ENCODE measurements at places on chromosomes 1 and 21.

- DNase-seq, result no peak
Measured at GRCh38 chr1:5725855-5726585, 266.2 kb downstream of the NPHP4 start.

DNA sequence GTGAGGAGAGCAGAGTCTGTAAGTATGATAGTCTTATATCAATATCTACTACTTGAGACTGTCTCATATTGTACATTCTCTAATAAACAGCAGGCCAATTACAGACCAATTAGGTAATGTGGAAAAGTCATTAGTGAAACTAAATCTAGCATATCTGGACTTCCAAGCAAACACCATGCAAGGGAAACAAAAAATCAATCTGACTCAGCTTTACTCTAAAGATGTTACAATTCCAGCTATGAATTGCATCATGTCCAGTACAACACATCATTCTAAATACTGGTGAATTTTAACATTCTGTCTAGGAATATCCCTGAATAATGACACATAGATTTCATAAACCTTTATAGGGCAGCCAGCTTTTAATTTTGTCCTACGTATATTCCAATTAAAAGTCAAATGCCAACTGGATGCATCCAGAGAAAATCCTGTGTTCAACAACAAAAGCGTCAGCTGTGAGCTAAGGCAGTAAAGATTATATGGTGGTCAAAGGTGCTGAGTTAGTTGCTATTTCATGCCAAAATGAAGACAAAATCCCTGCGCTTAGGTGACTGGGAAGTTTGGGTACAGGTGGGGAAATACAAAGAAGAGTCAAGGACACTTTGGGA lies 159.3 kb downstream of the TTLL7 start:
- no peak for DNase-seq

- no peak for DNase-seq
Measured at GRCh38 chr1:15068997-15069396, 84.5 kb upstream of the TMEM51 start.

GRCh38 chr1:25641931-25642573 lies 25.5 kb downstream of the MAN1C1 start:
- no peak for DNase-seq

DNA sequence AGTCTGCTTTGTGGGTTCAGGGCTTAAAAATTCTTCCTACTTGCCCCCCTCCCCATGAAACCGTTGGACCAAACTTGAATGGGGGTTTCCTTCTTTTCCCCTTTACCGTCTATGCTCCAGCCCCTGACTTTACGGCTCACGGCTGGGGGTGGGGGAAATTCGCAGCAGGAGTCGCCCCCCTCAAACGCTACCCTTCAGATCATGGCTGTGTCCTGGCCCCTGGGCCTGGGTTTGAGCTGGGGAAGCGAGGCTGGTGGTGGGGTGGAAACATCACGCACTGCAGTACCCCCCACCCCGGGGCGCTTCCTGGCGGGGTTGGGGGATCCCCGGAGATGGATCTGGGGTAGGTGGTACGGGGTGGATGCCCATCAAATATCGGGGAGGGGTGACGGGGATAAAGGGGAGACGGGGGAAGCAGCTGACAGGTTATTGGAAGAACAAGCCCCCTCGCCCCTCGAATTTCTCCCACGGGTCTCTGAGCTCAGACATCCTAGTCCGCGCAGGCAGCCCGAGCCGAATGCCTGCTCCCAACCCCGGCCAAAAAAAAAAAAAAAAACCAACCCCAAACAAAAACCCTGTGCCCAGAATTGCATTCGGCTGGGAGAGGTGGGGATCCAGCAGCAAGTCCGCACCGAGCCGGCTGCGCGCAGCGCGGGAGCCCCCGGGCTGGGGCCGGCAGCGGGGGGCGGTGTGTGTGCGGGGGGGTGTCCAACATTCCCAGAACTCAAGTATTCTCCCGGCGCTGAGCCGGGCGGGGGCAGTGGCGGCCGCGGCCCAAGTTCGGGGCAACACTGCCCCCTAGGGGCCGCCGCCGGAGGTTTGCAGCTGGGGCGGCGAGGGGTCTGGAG lies 59.0 kb upstream of the ACOT11 start:
- DNase-seq, result peak; percentile 72

DNA sequence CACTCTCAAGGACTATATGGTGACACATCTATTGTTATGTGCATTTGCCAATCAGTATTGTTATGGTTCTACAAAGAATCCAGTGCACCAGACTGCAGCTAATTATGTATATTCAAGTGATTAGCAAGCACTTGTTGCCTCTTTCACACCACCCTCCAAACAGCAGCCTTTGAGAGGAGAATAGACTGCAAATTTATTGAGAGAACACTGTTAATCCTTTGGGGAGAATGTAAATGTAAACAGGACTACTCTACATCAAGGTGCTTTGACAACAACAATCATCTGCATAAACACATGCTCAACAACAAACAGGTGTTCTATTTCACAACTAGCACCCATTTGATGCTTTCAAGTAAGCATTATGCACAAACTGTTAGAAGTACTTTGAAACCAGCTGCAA lies 117.4 kb downstream of the AKT3 start:
- DNase-seq, result no peak

- peak; percentile 57 for DNase-seq
Measured at GRCh38 chr1:168360151-168361021, 79.7 kb downstream of the TBX19 start.

GRCh38 chr1:172778456-172779455 lies 119.9 kb downstream of the FASLG start:
- DNase-seq, result no peak

DNA sequence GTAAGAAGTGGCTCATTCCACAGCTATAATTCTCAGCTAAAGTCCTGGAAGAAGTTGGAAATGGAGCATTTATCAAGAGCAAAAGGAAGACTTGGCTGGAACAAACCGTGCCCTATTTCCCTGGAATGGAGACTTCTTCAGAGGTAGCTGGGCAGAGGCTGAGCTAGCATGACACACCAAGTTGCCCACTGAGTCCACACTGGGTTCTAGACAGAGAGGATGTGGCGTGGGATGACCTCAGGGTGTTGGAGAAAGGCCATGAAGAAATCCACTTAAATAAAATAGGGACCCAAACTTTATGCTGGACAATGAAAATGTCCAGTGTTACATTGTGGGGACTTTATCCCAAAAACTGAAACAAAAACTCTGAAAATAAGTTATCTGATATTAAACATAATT lies 116.2 kb downstream of the KCNJ6 start:
- no peak for DNase-seq

- DNase-seq, result no peak
Measured at GRCh38 chr1:9127395-9128165, 1.3 kb downstream of the GPR157 start.

DNA sequence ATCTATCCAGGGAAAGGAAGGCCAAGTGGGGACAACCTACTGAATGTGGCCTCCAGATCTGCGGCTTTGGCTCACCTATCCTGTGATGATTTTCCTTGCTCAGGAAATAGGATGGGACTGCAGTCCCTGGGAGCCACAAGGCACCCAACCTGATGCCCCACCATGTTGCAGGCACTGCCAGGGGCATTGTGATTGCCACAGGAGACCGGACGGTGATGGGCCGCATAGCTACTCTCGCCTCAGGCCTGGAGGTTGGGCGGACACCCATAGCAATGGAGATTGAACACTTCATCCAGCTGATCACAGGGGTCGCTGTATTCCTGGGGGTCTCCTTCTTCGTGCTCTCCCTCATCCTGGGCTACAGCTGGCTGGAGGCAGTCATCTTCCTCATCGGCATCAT lies 11.8 kb downstream of the ATP1A2 start:
- no peak for DNase-seq

DNA sequence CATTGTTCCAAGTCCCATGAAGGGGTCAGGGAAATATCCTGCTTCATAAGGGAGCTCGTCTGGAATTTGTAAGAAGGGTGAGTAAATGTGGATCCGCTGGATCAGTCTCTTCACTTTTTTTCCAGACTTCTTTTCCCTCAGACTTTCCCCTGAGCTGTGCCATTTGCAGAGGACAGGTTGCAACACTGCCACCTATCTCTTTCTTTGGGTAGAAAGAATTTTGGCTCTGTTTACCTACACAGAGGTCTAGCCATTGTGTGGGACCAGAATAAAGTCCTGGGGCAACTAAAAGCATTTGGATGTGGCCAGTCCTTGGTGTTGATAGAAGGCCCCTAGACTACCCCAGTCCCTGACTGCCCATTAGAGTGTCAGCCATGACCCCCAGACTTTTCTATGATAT lies 1146.7 kb upstream of the PRMT6 start:
- no peak for DNase-seq

- DNase-seq, result no peak
Measured at GRCh38 chr1:28064064-28064463, 24.3 kb downstream of the EYA3 start.

- no peak for DNase-seq
Measured at GRCh38 chr1:236982380-236982779, 21.9 kb downstream of the MT1HL1 start.

DNA sequence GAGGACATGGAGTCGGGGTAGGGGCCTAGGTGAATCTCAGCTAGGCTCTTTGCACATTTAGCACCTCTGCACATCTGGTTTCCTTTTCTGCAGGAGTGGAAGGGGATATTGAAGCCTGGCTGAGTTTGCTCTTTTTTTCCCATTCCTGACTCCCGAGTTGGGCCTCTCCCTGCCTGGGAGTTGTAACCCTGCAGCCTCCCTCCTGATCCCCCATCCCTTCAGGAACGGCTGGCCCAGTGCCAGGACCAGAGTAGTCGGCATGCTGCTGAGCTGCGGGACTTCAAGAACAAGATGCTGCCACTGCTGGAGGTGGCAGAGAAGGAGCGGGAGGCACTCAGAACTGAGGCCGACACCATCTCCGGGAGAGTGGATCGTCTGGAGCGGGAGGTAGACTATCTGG lies 836 bp downstream of the OLFML3 start:
- no peak for DNase-seq

- DNase-seq, result no peak
Measured at GRCh38 chr1:211742272-211742671, 66.9 kb upstream of the NEK2 start.

DNA sequence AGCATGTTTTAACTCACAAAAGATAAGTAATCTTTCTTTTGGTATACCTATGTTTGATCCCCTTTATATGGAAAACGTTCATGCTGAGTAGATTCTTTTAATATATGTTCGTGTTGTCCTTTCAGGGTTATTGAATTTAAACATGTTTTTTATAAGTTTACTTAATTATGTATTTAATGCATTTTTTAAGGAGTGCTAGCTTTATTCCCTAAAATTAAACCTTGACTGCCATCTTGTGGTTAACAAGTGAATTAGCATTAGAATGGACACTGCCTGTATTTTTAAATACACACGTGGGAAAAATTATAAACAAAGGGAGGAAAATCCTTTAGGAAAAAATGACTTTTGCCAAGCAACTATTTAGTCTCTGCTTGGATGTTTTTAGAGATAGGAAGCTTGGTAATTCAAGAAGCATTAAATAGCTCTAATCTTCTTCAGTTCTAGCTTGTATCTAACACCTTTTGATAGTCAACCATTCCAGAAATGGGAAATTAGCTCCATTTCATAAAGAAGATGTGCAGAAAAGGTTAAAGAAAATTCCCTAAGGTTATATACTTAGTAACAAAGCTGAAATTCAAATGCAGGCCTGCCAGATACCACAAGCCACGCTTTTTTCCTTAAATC lies 43.0 kb downstream of the UBE2U start:
- DNase-seq, result no peak

DNA sequence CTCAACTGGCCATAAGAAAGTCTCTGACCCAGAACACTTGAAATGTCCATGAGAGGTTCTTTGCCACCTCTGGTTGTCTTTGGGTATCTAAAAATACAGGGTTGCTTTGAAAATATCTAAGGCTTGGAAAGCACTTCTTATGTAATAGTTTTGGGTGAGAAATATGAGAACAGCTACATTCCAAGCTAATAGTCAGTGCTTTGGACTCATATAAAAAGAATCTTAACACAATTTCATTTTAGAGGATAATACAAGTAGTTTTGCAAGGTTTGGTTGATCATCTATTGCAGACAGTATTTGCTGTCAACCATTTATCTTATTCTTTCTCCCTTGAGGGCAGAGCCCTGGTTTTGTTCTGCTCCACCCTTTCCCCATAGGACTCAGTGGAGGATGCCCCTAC lies 207.5 kb downstream of the KCNK2 start:
- no peak for DNase-seq

- no peak for DNase-seq
Measured at GRCh38 chr1:24955161-24955560, 25.1 kb upstream of the RUNX3 start.

DNA sequence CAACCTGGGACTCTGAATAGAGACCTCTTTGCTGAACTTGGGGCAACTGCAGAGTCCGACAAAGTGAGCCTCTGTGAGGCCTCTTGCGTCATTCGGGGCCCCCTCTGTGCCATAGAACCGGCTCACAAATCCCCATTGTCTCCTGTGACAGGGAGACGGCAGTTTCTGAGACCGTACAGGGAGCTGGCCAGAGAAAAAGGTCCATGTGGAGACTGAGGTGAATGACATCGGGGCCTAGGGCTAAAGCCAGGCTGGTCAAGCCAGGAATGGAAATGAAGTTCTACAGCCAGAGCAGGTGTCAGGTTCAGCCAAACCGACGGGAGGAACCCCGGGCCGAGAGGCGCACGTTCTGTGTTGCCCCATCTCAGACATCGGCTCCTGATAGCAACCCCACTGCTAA lies 37.1 kb upstream of the TRIM67 start:
- DNase-seq, result no peak

- no peak for DNase-seq
Measured at GRCh38 chr1:204042516-204042915, 30.4 kb upstream of the SOX13 start.

GRCh38 chr1:207007352-207008033 lies 25.1 kb downstream of the C1orf116 start:
- peak; percentile 81 for DNase-seq

- DNase-seq, result no peak
Measured at GRCh38 chr1:88401313-88401712, 282.8 kb upstream of the PKN2 start.

DNA sequence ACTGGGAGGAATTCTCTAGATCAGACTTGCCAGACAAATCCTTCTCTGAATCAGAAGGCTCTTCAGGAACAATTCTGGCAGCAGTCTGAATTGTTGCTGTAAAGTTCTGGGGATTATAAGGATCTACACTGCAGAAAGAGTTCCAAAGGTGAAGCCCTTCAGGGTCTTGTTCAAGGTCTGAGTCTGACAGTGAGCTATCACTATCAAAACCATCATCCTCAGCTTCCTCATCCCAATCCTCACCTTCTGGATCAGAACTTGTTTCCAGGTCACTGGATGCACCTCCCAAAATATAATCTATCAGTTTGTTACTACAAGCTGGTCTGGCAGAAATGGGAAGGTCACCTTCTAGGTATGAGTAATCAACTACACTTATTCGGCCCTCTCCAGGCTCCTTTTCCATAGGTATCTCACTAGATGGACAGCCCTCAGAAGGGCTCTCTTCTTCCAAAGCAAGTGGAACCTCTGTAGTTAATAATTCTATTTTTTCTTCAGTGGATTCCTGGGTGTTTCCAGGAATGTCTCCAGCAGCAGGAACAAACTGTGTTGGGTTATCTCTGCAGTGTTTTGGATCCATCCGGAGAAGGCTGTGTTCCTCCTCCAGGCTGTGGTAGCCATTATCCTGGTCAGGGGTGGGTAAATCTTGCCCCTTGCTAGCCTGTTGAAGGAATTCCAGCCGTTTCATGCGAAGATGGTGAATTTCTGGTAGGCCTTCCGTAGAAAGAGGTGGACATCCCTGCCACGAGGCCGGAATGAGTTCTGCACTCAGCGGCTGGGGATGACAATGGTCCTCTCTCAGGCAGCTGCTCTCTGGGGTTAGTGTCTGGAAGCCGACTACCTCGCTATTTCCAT lies 1.6 kb downstream of the PPP1R15B start:
- no peak for DNase-seq

GRCh38 chr1:244447024-244447423 lies 4.7 kb downstream of the ADSS2 start:
- no peak for DNase-seq
